ENCODE measurements at places on chromosomes 12 and 14.

DNA sequence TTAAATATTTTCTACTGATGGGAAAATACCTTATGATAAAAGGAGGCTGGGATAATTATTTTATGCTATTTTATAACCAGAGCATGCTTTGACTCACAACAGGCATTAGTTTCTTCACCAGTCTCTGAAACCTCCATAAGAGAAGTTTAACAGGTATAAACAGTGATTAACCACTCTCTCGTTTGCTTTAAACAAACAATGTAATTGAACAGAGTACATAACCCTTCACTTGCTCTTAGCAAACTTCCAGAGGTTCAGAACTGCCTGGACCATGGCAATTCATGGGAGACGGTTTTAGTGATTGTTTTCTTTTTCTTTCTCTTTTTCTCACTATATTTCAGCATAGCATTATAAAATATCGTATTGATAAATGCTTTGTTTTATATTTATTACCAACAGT, 35.3 kb downstream of the CFAP251 start:
- DNase-seq: peak; percentile 16

DNA sequence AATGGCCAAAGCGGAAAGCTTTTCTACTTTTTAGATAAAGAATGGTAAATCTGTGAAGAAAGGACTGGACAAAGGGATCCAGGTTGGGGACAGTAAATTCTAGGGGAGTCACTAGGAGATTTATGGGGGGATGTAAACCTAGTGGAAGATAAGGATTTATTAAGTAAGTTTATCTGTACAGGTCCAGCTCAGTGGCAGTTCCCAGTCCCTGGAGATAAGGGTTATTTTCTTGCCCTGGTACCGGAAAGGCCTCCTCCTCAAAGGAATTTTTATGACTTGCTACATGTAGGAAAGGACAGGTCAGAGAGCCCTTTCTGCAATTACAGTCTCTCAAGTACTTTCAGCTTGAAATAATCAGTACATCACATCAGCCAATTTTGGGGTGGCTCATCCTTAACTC, 72.6 kb upstream of the BICD1 start:
- DNase-seq: no peak

DNA sequence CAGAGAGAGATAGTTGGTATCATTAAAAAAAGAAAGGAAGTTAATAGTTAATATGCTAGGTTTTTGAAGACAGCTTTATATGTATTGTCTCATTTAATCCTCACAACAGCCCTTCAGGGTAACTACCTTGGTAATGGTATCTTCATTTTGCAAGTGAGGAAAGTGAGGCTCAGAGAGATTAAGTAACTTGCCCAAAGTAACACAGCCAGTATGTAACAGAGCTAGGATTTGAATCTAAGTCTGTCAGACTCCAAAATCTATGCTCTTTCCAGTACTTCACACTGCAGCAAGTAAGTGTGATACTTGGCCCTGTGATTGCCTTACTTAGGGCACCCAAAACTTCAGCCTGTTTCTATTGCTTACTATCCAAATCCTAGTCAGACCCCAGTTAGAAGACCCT, 7.0 kb downstream of the SRP54 start:
- DNase-seq: no peak

DNA sequence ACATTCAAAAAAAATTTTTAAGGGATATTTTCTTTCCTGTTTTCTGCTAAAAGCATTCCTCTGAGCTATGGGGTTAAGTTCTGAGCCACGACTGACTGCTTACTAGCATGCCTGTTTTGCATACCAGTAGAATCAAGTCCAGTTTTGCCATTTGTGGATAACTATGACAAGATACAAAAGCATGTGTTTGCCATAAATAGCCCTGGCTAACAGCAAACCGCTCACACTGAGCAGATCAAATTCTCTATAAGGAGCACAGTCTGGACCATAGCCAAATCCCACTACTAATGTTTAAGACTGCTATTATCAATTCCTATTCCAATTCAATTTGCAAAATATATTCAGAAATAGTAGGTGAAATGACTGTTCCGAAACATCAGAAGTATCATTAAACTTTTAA, 3.2 kb downstream of the CFL2 start:
- DNase-seq: peak; percentile 6

DNA sequence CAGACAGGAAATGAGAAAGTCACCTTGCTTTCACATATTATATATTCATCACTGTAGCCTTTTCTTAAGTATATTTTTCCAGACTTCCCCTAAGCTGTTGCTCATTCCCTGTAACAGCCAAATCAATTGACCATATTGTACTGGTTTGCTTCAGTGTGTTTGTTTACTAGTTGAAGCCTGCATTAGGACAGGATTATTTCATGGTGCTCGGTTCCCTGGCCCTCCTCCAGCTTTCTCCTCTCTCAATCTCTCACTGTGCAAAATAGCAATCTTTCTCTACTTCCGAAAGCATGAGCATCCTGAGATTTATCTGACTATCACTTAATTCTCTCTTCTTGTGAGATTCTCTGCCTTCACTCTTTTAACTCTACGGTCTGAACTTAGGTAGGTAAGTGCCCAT, 2.4 kb downstream of the SLC35F4 start:
- DNase-seq: no peak

GRCh38 chr14:56085471-56085870, 32.7 kb upstream of the PELI2 start:
- no peak for DNase-seq

- no peak for DNase-seq
Measured at GRCh38 chr12:110249716-110250225, 31.3 kb upstream of the ATP2A2 start.

GRCh38 chr12:58095002-58095401, 153.6 kb downstream of the ATP23 start:
- DNase-seq: no peak

GRCh38 chr12:6076346-6076745, 48.1 kb downstream of the VWF start:
- DNase-seq: no peak

- DNase-seq: no peak
Measured at GRCh38 chr12:50746431-50746830, 17.5 kb upstream of the ATF1 start.

- DNase-seq: no peak
Measured at GRCh38 chr14:40240245-40240859, 808.1 kb upstream of the FBXO33 start.

DNA sequence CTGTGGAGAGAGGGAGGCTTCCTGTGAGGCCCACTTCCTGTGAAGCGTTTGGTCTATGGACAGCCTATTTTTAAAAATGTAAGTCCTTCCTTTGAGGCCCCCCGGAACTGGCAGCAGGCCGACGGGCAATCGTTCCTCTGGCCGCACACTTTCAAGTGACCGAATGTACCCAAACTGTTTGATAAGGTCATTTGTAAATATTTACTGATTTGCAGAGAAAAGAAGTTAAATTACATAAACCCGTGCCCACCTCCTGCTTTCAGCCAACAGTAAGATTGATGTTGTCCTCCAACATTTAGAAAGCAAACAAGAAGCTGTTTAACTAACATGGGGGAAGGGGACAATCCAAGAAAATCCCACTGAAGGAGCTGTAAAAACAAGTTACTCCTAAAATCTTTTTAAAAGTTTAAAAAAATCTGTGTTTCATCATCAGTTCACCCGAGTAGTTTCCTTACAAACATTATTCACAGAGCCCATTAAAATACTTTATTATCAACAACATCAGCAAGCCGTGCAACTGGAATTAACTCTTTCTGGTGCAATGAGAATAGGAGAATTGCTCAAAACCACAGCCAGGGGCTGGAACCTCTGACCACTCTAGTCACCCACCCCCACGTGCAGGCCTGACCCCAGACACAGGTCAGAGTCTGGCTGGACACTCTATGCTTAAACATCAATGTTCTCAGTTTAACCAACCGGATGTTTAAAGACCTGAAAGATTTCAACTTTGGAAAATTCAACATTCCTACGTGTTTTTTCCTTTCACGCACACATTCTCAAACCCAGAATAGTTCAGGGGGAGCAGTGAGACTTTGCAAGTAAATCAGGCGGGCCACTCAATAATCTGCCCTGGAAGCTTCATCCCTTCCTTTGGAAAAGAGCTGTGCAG, 65.3 kb downstream of the FOXN3 start:
- peak; percentile 86 for DNase-seq

DNA sequence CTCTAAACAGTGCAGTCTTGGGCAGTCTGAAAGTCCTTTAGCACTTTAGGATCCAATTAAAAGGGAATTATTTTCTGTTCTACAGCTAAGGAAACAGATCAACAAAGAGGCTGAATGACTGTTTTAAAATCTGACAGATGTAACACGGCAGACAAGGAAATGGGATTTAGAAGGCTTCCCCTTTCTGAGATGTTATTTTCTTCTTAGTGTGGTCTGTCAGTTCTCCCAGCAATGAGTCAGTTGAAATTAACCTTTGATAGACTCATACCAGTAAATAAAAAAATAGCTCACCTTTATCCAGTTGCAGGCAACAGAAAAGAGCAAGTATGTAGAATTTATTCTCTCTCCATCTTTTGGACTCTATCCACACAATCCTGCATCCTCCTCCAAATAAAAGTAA, 98.1 kb downstream of the NEDD1 start:
- DNase-seq: no peak

DNA sequence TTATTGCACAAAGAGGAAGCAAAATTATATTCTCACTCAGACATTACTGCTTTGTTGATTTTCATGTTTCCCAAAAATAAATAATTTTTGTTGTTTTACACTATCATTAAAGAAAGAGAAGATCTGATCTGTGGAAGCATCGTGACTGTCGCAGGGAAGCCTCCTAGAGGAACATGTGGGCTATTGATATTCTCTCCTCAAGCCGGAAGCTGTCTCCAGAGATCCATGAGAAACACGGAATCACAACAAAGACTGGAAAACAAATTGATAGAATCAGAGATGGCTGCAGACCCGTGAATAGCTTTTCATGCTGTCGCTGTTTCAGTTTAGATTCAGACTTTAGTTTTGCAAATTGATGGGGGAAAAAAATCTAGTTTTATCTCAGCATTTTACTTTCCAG, 235.2 kb upstream of the TMPO start:
- DNase-seq: no peak

DNA sequence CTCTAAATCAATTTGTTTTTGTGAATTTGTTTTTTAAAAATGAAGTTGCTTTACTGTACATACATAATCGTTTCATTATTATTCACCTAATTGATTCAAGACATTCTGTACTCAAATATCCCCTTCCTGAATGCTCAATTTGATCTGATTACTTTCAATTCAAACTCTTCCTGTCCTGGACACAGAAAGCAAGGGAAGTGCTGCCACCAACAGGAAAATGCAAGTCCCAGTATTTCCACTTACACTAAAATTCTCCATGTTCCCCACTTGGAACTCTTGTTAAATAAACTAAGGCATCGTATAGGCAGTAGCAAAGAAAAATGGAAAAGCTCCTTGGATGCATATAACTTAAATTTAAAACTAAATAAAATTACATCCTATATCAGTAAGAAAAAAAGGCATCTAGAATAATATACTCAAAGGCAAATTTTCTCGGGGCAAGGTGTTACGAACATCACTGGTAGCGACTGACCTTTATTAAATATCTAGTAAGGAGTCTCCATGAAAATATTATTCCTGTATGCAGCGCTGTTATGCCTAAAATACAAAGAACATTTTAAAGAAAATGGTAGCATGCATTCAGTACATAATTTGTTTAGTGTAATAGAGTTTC, 72.0 kb upstream of the DBX2 start:
- DNase-seq: no peak

GRCh38 chr12:92829686-92830282, 99.3 kb downstream of the EEA1 start:
- DNase-seq: no peak

GRCh38 chr12:38367506-38367905, 50.9 kb downstream of the ALG10B start:
- no peak for DNase-seq

- no peak for DNase-seq
Measured at GRCh38 chr14:90587252-90587910, 190.6 kb downstream of the CALM1 start.

- DNase-seq: no peak
Measured at GRCh38 chr12:110739488-110739887, 3.2 kb downstream of the PPP1CC start.

DNA sequence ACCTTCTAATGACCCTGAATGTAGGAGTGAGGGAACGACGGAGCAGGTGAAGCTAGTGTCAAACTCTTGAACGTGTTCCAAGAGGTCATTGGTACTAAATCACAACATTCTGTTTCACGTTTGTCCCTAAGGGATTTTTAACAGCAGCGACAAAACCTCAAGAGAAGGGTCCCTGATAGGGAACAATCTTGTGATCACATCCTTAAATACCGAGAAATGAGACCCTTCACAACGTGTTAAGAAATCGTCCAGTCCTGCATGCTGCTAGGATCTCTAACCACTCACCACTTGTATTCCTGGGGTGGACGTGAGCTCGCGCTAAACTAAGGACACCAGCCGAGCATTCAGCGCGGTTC, 134.1 kb upstream of the KRAS start:
- DNase-seq: no peak

GRCh38 chr12:46269429-46270241, 792 bp upstream of the SLC38A1 start:
- peak; percentile 15 for DNase-seq

- no peak for DNase-seq
Measured at GRCh38 chr14:75141967-75142366, 15.1 kb upstream of the NEK9 start.

DNA sequence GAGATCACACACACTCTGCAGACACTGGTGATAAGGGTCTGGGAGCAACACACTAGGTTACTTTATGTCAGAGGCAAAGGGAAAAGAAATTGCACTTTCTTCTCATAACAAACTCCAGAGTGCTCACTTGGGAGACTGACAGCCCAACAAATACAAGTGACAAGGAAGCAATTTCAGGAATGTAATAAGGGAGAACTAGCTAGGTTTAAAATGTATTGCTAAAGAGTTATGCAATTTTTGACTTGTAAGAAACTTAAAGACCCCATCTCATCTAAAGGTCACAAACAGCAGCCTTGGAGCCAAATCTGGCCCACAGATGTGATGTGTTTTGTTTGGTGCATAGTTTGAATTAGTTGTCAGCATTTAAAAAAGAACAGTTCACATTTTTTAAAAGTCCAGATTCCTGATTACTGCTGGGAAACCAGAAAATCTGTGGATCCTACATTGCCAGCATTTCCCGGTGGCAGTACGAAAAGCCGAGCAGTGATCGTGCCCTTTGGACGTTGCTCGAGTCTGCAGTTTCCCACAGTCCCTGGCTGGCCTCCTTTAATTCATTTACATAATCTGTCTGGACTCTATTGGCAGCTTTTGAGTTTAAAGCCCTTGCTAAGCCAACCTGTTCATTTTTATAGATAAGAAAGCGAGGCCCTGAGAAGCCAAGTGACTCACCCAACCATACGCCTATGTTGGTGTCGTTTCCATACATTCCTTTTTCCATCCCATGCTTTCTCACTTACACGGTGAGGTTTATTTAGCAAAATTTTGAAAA, 42.0 kb upstream of the ETV6 start:
- DNase-seq: no peak

DNA sequence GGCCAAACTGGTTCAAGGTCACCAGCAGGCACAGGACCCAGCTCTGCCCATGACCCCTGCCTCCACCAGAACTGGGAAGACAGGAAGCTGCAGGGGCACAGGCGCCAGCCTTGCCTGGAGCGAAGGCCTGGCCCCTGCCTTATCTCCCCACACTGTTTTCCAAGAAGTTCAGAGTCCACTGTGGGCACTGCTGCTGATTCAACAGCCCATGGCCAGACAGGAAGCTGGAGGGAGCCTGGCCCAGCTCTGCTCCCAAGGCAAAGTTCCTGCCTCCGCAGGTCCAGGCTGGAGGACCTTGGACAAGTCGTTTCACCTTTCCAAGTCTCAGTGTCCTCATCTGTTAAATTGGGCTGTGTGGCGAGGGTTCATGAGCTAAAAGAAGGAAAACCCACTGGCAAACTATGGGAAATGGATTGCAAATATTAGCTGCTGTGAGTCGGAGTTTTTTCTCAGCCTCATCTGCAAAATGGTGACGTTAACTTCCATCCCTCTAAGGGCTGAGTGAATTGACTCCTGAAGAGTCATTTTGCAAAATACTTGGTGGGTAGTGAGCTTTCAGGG, 1.2 kb downstream of the PHETA1 start:
- no peak for DNase-seq

All from NCI-H748 treated with DMSO at 0.1 percent for 48 hours (cell line).